ENCODE measurements at places on chromosomes 13 and 19. TPM values are rescaled to one million over a fixed set of nuclear protein-coding genes. Genes with fewer than 3 reads are reported as not detected.

- no peak for DNase-seq
Measured at GRCh38 chr13:111153977-111154332, 38.8 kb downstream of the ARHGEF7 start.

GRCh38 chr19:30437869-30438268 is 65.7 kb downstream of the ZNF536 start:
- DNase-seq, result no peak

DNA sequence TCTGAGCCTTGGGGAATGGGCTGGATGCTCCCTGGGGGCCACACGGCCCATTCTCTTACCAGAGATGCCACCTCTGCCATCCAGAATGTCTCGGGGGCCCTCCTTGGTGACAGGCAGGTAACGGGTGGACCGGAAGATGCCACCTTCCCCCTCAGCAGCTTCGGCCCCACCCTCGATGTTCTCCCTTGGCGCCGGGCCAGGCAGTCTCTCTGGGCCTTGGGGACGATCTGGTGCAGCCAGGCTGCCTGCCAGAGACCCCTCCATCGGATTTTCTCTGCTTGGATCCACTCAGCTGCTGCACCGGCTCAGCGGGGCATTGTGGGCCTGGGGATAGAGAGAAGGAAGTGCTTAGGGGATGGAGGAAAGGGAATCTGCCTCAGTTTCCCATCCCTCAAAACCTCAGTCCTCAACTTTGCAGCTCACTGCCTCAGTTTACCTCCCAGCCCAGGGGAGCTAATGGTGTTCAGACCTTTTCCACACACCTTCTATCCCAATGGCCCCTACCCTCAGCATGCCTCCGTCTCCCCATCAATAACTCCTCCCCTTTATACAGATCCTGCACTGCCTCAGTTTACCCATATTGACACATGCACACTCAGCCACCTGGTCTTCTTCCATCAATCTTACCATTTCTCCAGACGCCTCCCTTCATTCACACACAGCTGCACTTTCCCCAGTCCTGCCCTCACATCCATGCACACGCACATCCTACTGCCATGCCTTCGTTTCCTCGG is 1.5 kb downstream of the WIZ start:
- DNase-seq, result no peak

- DNase-seq, result no peak
Measured at GRCh38 chr13:69101841-69102240, 1005.8 kb upstream of the ATXN8OS start.

DNA sequence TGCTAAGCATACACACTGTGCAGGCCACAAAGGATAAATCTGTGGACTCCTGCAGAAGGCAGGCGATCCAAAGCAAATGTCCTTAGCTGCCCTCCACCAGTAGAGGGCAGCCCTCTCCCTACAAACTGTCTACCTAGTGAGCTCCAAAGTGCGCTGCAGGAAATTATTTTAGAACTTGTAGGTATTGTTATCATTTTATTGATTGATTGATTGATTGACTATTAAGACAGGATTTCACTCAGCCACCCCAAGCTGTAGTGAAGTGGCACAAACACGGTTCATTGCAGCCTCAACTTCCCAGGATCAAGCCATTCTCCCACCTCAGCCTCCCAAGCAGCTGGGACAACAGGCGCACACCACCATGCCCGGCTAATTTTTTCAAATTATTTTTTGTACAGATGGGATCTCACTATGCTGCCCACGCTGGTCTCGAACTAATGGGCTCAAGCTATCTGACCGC is 37.3 kb downstream of the RNF6 start:
- DNase-seq, result peak; percentile 30

The PCSK4 gene
- total RNA-seq, result 1.7 TPM

The LIM2 gene
- total RNA-seq, result not detected

The C19orf38 gene
- 0.94 TPM for total RNA-seq

The PTPRS gene
- total RNA-seq, result 188 TPM
